ENCODE measurements at places on chromosomes 2 and 18.

GRCh38 chr18:9827793-9828505, 57.8 kb upstream of the TXNDC2 start:
- no peak overlapping the region for H3K27ac ChIP-seq
- H3K4me3 ChIP-seq: no peak overlapping the region
- H3K27me3 ChIP-seq: no peaks in the 10 kb centered on the region
- H3K36me3 ChIP-seq: no peaks in the 10 kb centered on the region
- H3K4me1 ChIP-seq: peaks cover 12% of the 10 kb centered on the region

DNA sequence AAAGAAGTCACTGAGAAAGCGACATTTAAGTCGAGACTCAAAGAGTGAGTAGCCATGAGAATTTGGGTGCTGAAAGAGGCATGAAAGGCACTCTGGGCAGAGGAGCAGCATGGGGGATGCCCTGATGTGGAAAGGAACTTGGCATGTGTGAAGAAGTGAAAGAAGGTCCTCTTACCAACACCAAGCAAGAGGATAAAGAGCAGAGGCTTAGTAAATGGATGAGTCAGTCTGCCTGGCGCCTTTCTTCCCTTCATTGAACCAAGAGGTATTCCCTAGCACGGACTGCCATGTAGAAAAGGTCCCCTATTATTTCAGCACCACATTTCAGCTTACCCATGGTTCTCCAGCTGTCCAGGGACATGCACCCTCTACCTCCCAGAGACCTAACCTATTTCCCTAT, 221.1 kb upstream of the NRP2 start:
- no peak overlapping the region for H3K27ac ChIP-seq
- H3K4me3 ChIP-seq: no peak overlapping the region
- no peaks in the 10 kb centered on the region for H3K4me1 ChIP-seq

- H3K36me3 ChIP-seq: no peaks in the 10 kb centered on the region
- no peak for DNase-seq
- no peak overlapping the region for H3K27ac ChIP-seq
- peaks cover 12% of the 10 kb centered on the region for H3K4me1 ChIP-seq
These were observed 105.3 kb downstream of the ZNF407 start for GRCh38 chr18:74702950-74703349.

GRCh38 chr2:209389171-209389618, 34.7 kb upstream of the MAP2 start:
- H3K36me3 ChIP-seq: no peaks in the 10 kb centered on the region
- H3K27ac ChIP-seq: no peak overlapping the region
- H3K4me3 ChIP-seq: no peak overlapping the region
- DNase-seq: no peak
- no peaks in the 10 kb centered on the region for H3K4me1 ChIP-seq
- no peaks in the 10 kb centered on the region for H3K27me3 ChIP-seq

- H3K36me3 ChIP-seq: no peaks in the 10 kb centered on the region
- peaks cover 12% of the 10 kb centered on the region for H3K4me1 ChIP-seq
- no peaks in the 10 kb centered on the region for H3K27me3 ChIP-seq
- no peak for DNase-seq
- H3K4me3 ChIP-seq: no peak overlapping the region
These were observed 15.4 kb upstream of the PMAIP1 start for GRCh38 chr18:59884351-59884750.

DNA sequence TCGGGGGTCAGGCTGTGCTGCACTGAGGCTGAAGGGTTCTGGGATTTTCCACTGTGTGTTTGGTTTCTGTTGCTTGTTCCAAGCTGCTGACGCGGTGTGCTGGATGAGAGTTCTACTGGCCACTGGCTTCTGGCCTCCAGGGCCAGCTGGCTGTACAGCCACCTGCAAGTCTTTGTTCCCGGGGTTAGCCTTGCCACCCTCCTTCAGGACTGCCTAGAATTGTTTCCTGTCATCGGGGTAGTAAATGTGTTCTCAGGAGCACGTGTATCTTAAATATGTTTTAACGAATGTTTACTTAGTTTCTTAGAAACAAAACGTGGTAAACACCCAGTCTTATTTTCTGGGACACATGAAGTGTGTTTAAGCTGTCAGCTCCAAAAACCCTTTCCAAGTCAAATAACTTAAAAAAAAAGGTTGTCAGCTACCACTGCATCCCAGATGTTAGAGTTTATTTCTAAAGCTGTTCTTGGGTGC, 231.2 kb downstream of the AGAP1 start:
- peaks cover 24% of the 10 kb centered on the region for H3K4me1 ChIP-seq
- peak; percentile 72 for DNase-seq
- H3K27me3 ChIP-seq: peaks cover 2% of the 10 kb centered on the region
- H3K36me3 ChIP-seq: no peaks in the 10 kb centered on the region

GRCh38 chr2:46720592-46721185, 194.9 kb downstream of the MCFD2 start:
- DNase-seq: no peak
- no peaks in the 10 kb centered on the region for H3K36me3 ChIP-seq
- H3K27ac ChIP-seq: no peak overlapping the region
- H3K4me1 ChIP-seq: peaks cover 55% of the 10 kb centered on the region
- no peaks in the 10 kb centered on the region for H3K27me3 ChIP-seq

GRCh38 chr2:104758199-104758620, 95.7 kb upstream of the POU3F3 start:
- no peak for DNase-seq
- no peak overlapping the region for H3K4me3 ChIP-seq
- H3K27me3 ChIP-seq: no peaks in the 10 kb centered on the region
- no peak overlapping the region for H3K27ac ChIP-seq

- H3K4me1 ChIP-seq: peaks cover 6% of the 10 kb centered on the region
- no peak for DNase-seq
- no peaks in the 10 kb centered on the region for H3K36me3 ChIP-seq
- no peak overlapping the region for H3K27ac ChIP-seq
- H3K27me3 ChIP-seq: no peaks in the 10 kb centered on the region
These were observed 27.0 kb downstream of the FHL2 start for GRCh38 chr2:105371810-105372209.

- H3K4me3 ChIP-seq: no peak overlapping the region
- no peaks in the 10 kb centered on the region for H3K27me3 ChIP-seq
- H3K36me3 ChIP-seq: no peaks in the 10 kb centered on the region
- no peak overlapping the region for H3K27ac ChIP-seq
These were observed 34.5 kb upstream of the CTAGE1 start for GRCh38 chr18:22452226-22452668.

GRCh38 chr2:212299943-212300342, 238.7 kb downstream of the ERBB4 start:
- no peak for DNase-seq
- no peaks in the 10 kb centered on the region for H3K36me3 ChIP-seq
- H3K4me3 ChIP-seq: no peak overlapping the region

All from body of pancreas (tissue), 4 donors.